ENCODE measurements at places on chromosomes 16 and 17.

- no peak for DNase-seq
Observed at GRCh38 chr16:53100131-53100748, 45.4 kb downstream of the CHD9 start.

DNA sequence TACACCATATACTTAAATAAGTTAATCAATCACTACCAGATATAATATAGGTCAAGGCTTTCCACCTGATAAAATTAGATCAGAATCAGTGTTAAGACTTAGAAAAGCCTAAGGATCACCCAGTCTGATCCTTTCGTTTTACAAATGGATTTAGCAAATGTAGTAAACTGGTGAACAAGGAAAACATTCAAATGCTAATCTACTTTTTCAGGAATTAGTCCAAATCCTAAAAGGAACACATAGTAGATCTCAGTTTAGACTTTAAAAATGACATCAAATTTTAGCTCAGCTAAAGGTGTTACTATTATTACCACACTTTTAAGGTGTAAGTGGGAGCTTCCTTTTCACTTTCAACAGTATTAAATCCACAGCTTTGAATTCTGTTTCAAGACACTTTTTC is 12.0 kb downstream of the PHLPP2 start:
- no peak for DNase-seq

GRCh38 chr17:38352245-38353085 is 821 bp downstream of the SOCS7 start:
- DNase-seq, result no peak

GRCh38 chr16:55532227-55532626 is 23.4 kb downstream of the LPCAT2 start:
- DNase-seq, result no peak

- DNase-seq, result no peak
Observed at GRCh38 chr17:46977348-46977747, 1.7 kb downstream of the RPRML start.

GRCh38 chr17:50697663-50698272 is 9.9 kb downstream of the ANKRD40 start:
- no peak for DNase-seq

GRCh38 chr17:57915544-57915943 is 39.7 kb downstream of the CUEDC1 start:
- DNase-seq, result no peak

DNA sequence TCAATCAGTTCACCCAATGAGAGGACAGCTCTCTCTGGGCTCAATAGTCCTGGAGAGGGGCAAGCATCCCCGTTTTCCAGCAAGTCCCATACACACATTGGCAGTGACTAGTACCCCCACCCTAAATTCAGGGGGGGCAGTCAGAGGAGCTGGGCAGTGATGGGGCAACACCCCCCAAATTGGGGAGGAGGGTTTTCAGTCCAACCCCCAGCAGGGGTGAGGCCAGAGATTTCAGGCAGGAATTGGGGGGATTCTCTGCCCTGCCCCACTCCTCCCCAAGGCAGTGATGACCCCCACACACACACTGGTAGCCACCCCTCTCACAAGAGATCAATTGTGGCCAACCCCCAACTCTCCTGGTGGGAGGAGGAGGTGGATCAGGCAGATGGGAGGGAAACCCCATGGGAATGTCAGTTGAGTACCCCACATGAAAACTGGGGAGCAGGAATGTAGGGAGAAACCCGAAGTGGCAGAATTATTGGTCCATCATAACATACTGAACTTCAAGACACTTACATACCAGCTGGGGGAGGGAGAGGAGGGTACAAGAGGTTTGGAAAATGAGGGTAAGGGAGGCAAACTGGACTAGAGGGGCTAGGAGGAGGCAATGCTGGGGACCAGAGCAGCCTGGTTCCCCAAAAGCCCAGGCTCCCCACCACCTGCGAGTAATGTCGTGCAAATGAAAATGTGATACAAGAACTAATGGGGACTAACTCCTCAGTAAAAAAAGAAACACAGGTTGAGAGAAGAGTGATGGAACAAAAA is 3.1 kb downstream of the VAMP2 start:
- no peak for DNase-seq

GRCh38 chr16:87541147-87541871 is 48.5 kb upstream of the ZCCHC14 start:
- DNase-seq, result no peak

Measured in amygdala (tissue), 56 donors.